OCI-M1 (cell line): ENCODE measurements at places on chromosomes 2 and 18.

DNA sequence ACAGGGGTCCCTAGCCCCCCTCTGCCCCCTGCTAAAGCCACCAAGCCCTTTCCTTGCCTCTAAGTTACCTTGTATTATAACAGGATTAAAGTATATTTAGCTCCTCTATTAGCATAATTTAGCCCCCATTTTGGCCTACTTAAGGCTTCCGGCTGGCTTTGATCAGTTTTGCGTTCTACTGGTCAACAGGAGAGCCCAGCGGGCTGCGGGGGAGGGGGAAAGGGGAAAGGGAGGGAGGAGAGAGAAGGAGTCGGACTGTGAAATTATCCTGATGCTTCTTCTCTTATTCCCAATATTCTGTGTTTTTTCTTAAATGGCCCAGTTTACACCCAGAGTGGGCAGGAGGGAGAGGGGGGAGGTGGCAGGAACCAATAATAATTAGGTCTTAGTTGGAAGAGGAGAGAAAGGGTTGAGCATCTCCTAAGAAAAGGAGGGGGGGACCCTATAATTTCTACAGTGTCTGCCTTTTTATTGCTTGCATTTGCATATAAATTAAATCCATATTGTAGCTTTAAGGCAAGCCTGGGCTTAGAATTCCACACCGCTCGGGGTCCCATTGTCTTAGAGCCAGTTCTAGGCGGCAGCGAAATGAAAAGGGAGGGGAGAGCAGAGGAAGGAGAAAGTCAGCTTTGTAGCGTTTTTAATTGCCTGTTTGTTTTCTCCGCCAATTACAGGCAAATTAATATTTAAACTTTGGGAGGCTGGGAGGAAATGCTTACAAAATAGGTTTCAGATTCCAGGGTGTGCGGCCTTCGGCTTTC lies 39.6 kb downstream of the EN1 start:
- DNase-seq, result no peak

DNA sequence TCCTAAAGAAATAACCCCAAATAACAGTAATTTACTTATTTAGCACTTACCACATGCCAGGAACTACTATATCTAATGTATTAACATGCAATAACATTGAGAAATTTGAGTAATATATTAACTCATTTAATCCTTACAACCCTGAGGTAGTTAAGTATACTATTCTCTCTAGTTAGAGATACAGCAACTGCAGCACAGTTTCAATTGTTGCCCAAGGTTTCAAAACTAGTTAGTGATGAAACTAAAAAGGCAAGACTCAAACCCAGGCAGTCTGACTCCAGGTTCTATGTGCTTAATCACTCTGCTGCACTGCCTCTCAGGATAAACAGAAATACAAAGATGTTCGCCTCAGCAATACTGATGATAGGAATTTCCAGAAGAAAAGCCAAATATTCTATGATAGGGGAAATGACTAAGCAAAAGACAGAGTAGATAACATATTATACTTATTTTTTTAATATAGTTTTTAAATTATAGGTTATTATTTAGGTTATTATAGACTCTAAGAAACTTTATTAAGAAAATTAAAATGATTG lies 88.0 kb downstream of the SS18 start:
- DNase-seq, result peak; percentile 69

DNA sequence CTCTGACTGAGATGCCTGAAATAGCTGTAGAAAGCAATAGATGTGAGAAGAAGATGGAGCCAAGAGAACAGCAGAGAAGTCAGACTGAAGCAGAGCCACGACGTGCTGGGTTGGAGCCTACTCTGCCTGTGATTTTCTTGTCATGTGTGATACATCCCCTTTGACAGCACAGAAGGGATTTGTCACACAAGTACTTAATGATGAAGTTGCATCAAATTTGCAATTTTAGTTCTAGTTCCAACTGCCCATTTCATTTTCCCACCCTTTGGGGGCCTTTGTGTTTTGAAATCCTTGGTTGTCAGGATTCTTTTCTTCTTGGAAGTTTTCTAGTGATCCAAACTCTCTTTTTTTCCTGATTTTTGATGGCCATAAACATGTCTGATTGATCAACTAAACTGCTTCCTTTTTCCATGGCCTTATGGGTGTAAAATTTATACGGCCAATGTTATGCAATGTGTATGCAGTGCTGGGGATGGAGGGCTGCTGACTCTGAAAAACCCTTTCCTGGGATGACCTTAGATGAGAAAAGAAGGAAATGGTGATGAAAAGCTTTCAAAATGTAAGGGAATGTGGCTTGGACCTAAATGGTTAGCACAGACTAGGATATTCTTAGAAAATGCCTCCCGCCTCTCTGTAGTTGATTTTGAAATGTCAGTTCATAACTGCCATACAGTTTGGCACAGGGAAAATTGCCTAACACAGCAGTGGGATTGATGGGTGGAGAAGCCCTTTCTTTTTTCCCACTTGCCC lies 9.6 kb upstream of the B3GNT2 start:
- DNase-seq, result no peak

GRCh38 chr2:212921711-212922110 lies 229.7 kb downstream of the IKZF2 start:
- no peak for DNase-seq

GRCh38 chr2:10300997-10301940 lies 1.4 kb upstream of the HPCAL1 start:
- DNase-seq, result no peak

DNA sequence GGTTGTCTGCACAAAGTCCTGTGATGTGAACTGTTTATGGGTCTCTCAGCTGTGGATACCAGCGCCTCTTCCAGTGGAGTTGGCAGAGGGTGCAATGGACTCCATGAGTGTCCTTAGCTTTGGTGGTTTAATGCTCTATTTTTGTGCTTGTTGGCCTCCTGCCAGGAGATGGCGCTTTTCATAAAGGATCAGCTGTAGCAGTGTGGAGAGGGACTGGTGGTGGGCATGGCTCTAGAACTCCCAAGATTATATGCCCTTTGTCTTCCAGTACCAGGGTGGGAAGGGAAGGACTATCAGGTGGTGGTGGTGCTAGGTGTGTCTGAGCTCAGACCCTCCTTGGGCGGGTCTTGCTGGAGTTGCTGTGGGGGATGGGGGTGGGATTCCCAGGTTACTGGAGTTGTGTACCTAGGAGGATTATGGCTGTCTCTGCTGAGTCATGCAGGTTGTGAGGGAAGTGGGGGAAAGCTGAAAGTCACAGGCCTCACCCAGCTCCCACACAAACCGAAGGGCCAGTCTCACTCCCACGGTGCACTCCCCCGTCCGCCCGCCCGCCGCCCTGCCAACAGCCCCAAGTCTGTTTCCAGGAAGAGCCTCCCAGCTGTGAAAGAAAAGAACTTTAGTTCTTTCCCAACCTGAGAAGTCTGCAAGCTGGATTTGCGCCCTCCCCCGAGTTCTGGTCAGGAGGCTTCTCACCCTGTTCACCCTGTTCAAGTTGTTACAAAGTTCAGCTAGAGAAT lies 108.1 kb downstream of the MARCO start:
- peak; percentile 76 for DNase-seq

DNA sequence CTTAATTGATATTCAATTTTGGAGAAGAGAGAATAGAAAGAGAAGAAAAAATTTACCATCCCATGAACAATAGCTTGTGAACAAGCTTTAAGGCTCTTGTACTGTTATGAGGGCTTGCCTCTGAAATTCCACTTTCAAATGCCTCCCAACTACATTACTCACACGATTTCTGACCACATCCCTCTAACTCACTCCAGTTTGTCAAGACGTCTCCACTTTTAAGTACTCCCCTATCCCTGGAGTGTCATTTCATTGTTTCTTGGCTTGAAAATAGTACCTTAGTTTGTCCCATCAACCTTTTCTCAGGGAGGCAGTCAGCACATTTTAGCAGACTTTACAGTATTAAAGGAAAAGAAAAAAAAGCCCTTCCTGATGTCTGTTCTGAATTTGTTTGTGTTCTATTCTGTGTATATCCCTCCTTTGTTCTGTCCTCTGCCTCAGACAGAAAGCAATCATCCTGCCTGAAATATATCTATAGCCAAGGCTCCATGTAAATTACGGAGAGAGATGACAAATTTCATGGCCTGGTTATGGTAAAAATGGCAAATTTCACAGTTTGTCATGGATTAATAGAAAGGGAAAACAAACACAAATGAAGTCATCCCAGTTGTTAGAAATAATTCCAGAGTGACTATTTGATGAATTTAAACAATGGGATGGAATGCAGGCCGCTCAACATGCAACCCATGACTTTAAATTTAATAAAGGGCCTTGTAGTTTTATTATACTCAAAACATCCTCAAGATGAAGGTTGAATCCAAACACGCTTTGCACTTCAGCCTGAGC lies 228.8 kb downstream of the ETAA1 start:
- DNase-seq, result no peak
